ENCODE measurements at places on chromosomes 11 and 22.

GRCh38 chr11:66684635-66685034 lies 6.9 kb upstream of the RBM4B start:
- DNase-seq: no peak

DNA sequence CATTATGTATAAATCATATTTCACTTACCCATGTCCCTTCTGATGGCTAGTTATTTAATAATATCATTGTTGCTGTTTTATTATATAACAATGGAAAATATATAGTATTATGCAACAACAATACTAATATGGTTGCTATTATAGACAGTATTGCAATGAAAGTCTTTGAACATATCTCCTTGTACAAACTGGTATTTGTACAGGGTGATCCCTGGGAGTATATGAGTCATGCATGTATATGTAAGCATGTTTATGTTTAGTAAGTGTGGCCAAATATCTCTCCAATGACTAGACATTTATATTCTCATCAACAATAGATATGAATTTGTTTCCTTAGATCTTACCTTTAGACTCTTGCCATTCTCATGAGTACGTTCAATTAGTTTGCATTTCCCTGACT lies 55.9 kb downstream of the KCNC1 start:
- DNase-seq: no peak

DNA sequence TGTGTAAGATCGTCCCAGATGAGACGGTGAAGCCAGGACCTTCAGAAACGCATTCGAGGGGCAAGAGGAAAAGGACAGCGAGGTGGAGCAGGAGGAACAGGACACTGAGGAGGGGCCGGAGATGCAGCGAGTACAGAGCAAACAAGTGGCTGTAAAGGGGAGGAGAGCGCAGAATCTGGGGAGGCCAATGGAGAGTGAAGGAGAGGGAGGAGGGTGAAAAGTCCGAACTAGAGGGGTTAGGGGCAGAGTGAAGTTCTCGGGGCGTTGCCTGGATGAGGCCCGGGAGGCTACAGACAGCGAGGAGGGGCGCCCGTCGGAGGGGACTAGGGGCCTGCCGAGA lies 8.8 kb upstream of the PPIL2 start:
- DNase-seq: no peak

DNA sequence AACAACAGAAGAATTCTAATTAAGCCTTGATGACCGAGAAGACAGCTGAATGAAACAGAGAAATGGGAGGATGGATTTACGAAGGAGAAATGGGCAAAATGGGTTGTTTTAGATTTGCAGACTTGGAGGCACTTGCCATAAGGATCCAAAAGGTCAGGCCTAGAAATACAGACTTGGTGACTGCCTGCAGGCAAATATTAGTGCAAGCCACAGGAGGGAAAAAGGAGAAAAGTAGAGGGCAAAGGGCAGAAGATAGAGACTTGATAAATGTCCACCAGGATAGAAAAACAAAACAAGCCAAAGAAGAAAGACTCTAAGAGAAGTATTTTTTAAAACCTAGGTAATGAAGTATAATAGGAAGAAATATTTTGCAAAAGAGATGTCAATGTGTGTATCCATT lies 13.1 kb downstream of the CCDC34 start:
- no peak for DNase-seq

GRCh38 chr11:132134322-132134721 lies 763.9 kb downstream of the NTM start:
- no peak for DNase-seq

- no peak for DNase-seq
Measured at GRCh38 chr11:119791701-119792151, 62.7 kb upstream of the NECTIN1 start.

GRCh38 chr11:5280582-5281102 lies 10.9 kb upstream of the HBE1 start:
- peak; percentile 92 for DNase-seq

- peak; percentile 97 for DNase-seq
Measured at GRCh38 chr11:63023841-63024648, 8.4 kb upstream of the SLC22A8 start.

DNA sequence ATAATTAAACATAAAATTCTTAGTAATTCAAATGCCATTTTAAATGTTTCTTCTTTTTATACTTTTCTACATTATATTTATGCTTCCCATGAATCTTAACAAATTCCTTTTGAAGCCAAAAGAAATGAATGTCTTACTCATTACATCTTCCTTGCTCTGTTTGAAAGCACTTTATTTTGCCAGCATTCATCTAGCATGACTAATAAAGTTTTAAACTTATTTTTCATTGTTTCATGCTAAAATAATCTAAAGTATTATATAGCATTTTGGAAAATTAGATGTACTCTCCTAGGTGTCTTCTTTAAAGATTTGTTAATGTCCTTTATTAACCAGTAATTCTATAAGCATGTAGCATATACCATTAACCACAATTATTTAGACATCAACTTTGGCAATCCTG lies 9.7 kb upstream of the PIWIL4 start:
- no peak for DNase-seq

DNA sequence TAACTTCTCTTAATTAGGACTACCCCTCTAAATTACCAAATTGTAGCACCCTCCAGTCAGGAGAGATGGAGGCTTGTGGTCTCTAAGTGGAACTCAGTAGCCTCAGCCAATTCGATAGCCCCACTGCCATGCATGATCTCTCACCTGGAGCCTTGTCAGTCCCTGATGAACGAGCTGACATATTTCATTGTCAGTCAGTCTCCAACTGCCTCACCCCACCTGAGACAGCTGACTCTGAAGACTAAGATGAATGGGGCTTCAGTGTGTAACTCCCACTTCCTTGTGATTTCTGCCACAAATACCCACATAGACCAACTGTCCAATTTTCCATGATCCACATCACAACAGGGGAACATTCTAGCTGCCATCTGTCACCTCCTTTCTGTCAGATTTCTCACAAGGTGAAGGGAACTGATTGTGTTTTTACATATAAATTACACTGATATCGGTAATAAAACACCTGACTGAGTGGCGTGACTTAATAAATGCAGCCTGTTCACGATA lies 206.5 kb downstream of the FAM181B start:
- no peak for DNase-seq

- DNase-seq: no peak
Measured at GRCh38 chr22:32808038-32808445, 6.5 kb downstream of the TIMP3 start.

- no peak for DNase-seq
Measured at GRCh38 chr22:45358127-45358526, 48.4 kb downstream of the FAM118A start.
